ENCODE measurements at places on chromosomes 3 and 15.

DNA sequence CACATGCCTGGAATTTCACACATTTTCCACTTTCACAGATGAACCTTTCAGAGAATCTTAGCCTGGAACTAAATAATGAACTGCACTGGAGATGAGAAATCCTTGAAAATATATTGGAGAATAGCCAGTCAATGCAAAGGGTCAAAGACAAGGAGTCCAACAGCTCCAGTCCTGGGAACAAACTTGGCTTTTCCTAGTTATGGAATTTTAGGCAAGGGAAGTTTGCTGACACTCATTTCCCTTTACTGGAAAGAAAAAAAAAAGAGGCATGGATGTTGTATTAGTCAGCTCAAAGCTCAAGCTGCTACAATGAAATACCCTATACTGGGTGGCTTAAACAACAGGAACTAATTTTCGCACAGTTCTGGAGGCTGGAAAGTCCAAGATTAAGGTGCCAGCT lies 690.8 kb upstream of the ARPP21 start:
- DNase-seq: no peak

GRCh38 chr3:33426068-33426467 lies 14.1 kb downstream of the UBP1 start:
- no peak for DNase-seq

DNA sequence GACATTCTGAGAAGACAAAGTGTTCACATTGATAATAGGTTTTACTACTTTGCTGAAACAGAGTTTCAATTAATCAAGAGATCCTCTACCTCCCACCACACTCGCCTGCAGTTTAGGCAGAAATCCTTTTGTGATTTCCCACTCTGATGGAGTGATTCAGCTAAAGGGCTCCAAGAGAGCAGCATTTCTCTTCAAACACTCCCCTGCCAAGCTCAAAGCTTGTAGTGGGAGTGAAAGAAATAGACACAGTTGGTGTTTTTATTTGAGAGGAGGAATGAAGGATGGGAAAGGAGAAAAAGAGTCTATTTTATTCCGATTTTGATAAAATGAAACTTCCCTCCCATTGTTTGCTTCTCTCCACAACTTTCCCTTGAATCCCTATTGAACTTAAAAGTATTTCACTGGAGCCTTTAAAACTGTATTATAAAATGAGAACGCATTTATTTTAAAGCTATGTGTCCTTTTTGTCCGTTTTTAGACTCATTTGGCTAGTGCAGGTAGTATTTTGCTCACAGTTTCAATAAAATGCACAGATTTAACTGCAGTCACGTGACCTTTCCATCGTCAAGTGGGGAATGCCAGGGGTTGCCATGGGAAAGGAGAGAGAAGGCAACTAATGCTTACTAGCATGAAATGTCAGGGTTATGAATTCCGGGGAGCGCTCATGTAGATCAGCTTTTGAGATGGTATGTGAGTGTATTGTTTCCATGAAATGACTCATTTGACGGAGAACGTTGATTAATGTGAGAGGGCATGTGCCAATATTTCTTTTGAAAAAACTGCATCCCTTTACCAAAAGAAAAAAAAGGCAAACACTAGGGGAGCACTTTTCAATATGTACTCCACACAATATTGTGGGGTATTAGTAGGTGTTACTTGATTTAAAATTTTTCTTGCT lies 7.7 kb upstream of the OSBPL11 start:
- DNase-seq: peak; percentile 21

- DNase-seq: no peak
Measured at GRCh38 chr3:81214631-81215030, 546.8 kb downstream of the GBE1 start.
